ENCODE measurements at places on chromosomes 13 and 19.

- no peak for DNase-seq
Observed at GRCh38 chr13:51071493-51071892, 39.6 kb downstream of the C13orf42 start.

DNA sequence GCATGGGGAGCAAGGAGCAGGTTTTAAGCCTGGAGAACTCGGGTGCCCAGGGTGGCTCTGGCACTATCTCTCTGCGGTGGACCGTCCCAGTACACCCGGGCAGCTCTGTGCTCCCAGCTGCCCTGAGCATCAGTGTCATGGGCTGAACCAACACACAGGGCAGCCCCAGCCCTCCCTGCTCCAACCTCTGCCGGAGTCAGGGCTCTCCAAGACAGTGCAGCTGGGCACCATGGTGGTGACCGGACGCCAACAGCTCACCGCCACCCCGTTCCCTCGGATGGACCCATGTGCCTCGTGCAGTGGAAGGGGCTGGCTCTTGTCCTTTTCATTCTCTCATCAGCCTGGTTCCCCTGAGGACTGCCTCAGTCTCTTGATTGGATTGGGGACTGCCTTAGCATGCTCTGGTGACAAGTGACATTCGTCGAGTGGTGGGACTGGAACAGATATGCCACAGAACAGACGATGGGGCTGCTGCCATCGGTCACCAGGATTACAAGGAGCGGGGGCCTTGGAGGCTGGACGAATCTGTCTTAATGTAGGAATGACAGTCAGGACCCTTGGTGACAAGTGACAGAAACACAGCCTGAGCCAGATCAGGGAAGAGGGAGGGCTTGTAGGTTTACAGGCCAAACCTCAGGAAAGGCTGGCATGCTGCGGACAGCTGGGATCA, 25.7 kb upstream of the VSTM2B start:
- no peak for DNase-seq

DNA sequence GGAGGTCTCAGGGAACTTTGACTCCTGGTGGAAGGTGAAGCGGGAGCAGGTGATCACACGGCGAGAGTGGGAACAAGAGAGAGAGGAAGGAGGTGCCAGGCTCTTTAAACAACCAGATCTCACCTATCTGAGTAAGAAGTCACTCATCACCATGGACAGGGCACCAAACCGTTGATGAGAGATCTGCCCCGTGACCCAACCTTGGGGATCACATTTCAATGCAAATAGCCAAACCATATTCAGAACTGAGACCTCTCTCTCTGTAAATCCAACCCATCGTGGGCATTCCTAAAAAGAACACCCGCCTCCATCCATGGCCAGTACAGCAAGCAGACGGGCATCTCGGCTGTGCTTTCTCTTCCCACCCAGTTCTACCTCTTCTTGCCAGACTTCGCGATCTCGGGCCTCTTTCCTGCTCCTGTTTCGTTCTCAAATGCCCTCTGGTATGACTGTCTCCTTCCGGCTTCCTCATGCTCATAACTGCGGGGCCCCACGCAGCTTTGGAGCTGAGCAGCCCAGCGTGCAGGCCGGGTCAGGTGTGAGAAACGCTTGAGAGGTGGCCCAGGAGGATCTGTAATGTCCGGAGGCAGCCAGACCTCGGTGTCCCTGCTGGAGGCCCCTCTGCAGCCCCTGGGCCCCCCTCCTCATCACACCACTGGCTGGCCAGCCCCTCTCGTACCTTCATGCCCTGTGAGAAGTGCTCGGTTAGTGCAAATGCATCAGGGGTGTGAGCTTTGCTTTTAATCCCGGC, 97.0 kb upstream of the GPR183 start:
- no peak for DNase-seq

- DNase-seq = no peak
Observed at GRCh38 chr19:8310342-8311055, 2.3 kb upstream of the CD320 start.

DNA sequence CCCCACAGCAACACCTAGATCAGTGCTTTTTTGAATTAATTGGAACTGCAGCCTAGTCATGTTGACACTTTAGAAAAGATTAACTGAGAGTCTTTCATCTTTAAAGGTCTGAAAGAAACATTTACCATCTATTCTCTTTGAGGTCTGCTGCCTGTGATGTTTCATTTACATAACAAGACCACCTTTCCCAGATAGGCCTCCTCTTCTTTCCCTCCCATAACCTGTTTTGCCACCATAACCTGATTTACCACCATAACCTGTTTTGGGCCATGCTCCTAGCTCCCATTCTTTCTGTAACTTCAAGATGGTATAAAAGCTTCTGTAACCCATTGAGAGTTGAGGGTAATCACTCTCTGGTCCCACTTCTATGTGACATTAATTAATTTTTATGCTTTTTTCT, 320.8 kb downstream of the PCDH20 start:
- no peak for DNase-seq

- peak; percentile 27 for DNase-seq
Observed at GRCh38 chr13:28820099-28821051, at the start of gene MTUS2. Gene MTUS2, plus strand, starts transcription at chr13:28820339.

- no peak for DNase-seq
Observed at GRCh38 chr13:75792526-75793187, 156.5 kb downstream of the LMO7 start.

- DNase-seq = no peak
Observed at GRCh38 chr13:73910733-73911132, 223.5 kb downstream of the KLF12 start.

GRCh38 chr13:60170414-60170813, 6.7 kb upstream of the DIAPH3 start:
- DNase-seq = no peak

- no peak for DNase-seq
Observed at GRCh38 chr19:37928527-37929286, 21.7 kb downstream of the SIPA1L3 start.

- no peak for DNase-seq
Observed at GRCh38 chr13:46797501-46798237, 708 bp upstream of the ESD start.

Measured in stimulated activated CD8-positive, alpha-beta memory T cell treated with anti-CD3 and anti-CD28 coated beads, Interleukin-15, amount 100 ng/mL, for 4 hours (primary cell).